Stimulated activated CD4-positive, alpha-beta T cell treated with anti-CD3 and anti-CD28 coated beads, Interleukin-15, amount 100 ng/mL, for 1 hour (primary cell): ENCODE measurements at places on chromosomes 3 and 15.

DNA sequence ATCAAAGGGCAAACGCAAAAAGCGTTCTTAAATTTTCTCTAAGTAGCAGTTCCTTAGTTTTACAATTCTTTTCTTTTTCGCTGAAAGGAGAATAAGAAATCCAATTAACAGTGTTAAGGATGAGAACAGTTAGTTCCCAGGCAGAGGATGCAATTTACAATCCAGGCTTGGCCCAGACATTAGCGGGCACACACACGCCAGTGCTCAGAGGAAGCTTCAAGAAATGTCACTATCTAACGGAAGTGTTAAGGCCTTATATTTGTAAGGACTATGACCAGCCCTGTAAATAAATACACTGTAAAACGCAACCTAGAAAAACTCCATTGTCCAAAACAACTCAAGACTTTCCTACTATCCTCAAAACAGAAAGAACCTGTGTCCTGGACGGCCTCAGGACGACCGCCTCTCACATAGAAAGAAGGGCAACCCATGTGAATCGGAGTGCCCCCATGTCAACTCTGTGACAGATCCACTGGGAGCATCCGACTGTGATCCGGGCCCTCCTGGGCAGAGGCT, 1.3 kb downstream of the ACAP2 start:
- no peak for DNase-seq

- no peak for DNase-seq
These were observed 105.9 kb upstream of the KCNAB1 start for GRCh38 chr3:156014489-156014888.

DNA sequence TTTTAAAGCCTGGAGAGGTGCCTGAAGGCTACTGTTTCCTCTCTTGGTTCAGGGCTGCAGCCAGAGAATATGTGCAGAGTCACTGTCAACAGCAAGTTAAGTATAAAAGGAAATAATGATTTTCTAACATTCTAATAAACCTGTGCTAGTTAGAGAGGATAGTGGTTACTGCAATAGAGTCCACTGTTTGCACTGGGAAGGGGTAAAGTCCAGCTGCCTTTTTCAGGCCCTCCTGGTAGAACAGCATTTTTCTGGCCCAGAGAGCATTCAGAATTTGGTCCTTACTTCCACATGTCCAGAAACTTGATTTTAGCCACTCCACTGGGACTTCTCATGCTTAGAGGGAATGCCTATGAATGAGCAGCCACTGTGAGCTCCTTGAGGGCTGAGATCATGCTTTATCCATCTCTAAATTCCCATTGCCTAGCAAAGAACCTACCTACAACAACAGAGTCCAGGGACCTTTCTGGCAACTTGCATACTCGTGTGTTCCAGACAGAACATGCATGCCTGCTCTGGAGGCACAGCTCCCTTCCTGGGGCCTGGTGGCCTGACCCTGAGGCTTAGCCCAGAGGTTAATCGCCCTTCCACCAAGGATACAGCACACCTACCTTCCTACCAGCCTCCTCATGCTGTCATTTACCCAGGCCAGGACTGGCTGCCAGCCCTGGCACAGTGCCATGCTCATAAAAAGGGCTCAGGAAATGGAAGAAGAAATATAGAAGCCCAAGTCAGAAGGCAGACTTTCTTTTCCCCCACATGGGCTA, 50.3 kb upstream of the ATP13A3 start:
- DNase-seq: no peak

DNA sequence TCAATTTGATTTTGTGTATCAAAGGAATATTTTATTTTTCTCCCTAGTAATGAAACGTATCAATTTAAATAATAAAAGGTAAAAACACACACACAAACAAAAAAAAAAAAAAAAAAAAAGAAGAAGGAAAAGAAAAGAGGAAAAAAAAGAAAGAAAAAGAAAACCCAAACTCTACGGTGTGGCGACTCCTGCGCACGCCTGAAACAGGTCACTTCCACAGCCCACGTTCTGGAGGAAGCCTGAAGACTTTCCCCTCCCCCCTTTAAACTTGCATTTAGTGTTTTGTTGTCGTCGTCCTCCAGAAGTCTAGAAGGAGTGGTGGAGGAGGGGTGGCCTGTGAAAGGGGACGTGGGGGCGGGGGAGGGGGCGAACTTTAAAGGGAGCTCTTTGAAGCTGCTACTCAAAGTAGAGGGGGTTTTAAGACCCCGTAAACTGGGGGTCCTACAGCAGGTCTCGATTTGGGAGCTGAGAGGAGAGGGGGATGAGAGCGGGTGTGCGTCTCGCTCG, 2.3 kb upstream of the TLE3 start:
- DNase-seq: no peak

GRCh38 chr3:127216415-127217261, 23.7 kb downstream of the PRR23E start:
- DNase-seq: no peak
